Caco-2 (cell line): ENCODE measurements at places on chromosomes 6 and 20. TPM values are rescaled to one million over a fixed set of nuclear protein-coding genes. Genes with fewer than 3 reads are reported as not detected.

The C20orf141 gene
- not detected in 2 replicates for total RNA-seq

GRCh38 chr6:20732896-20733295, 198.6 kb downstream of the CDKAL1 start:
- no peak for DNase-seq
- no peak overlapping the region for H3K4me3 ChIP-seq
- H3K27me3 ChIP-seq: no peaks in the 10 kb centered on the region
- H3K36me3 ChIP-seq: no peaks in the 10 kb centered on the region

- no peak overlapping the region for H3K4me3 ChIP-seq
- DNase-seq: no peak
- H3K36me3 ChIP-seq: no peaks in the 10 kb centered on the region
- no peak overlapping the region for H3K27ac ChIP-seq
Observed at GRCh38 chr6:126134491-126134890, 148.2 kb downstream of the TRMT11 start.

GRCh38 chr6:99588618-99589289, 17.9 kb upstream of the PRDM13 start:
- H3K4me1 ChIP-seq: no peaks in the 10 kb centered on the region
- DNase-seq: peak; percentile 81
- no peaks in the 10 kb centered on the region for H3K36me3 ChIP-seq
- H3K4me3 ChIP-seq: peak overlapping the region; percentile 42

The UNC5CL gene
- 4.5 and 5.5 TPM in 2 replicates for total RNA-seq

DNA sequence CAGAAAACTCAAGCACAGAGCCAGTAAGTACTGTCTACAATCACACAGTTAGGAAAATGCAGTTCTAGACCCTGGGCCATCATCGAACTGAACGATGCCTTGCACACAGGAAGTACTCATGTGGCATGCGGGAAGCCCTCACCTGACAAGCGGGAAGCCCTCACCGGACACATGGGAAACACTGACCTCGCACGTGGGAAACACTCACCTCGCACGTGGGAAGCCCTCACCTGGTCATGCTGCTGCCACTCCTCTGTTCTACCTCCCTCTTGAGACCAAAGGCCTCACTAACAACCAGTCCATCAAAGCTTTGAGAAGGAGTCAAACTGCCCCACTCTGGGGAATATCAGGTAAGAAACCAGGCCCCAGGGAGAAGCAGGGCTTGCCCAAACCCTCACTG, 105.6 kb upstream of the PTPRT start:
- H3K4me1 ChIP-seq: no peaks in the 10 kb centered on the region
- no peak for DNase-seq
- H3K36me3 ChIP-seq: no peaks in the 10 kb centered on the region
- H3K27ac ChIP-seq: no peak overlapping the region
- no peak overlapping the region for H3K4me3 ChIP-seq

DNA sequence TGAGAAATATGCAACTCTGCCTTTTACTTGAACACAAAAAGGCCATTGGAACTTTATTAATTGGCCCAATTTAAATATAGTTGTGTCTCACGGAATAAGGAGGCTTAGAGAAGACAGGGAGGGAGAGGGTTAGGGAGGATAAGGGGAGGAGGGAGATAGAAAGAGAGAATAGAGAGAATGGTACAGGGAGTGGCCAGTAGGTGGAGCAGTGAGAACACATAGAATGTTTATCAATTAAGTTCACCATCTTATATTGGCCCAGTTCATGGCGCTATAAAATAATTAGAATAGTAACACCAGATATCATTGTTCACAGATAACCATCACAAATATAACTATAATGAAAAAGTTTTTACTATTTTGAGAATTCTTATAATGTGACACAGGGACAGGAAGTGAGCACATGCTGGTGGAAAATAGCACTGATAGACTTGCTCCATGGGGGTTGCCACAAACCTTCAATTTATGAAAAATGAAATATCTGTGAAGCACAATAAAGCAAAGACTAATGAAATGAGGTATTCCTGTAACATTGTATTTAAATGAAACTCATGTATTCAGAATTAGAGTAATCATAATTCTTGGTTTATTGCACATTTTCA, 374.1 kb upstream of the MANEA start:
- no peaks in the 10 kb centered on the region for H3K27me3 ChIP-seq
- H3K4me1 ChIP-seq: no peaks in the 10 kb centered on the region
- no peak overlapping the region for H3K27ac ChIP-seq
- DNase-seq: no peak
- H3K36me3 ChIP-seq: no peaks in the 10 kb centered on the region

GRCh38 chr20:2817341-2817726, 1.2 kb downstream of the TMEM239 start:
- H3K27me3 ChIP-seq: no peaks in the 10 kb centered on the region
- no peak overlapping the region for H3K27ac ChIP-seq
- H3K4me1 ChIP-seq: peaks cover 9% of the 10 kb centered on the region; the same call in 1 of the 2 replicates

The CPNE5 gene
- total RNA-seq: not detected in 2 replicates

GRCh38 chr6:3987576-3987975, 91.4 kb downstream of the FAM217A start:
- H3K4me3 ChIP-seq: no peak overlapping the region
- DNase-seq: no peak
- H3K27ac ChIP-seq: no peak overlapping the region

- no peak overlapping the region for H3K4me3 ChIP-seq
- no peaks in the 10 kb centered on the region for H3K27me3 ChIP-seq
- H3K27ac ChIP-seq: no peak overlapping the region
- peaks cover 7% of the 10 kb centered on the region for H3K4me1 ChIP-seq
- DNase-seq: no peak
Observed at GRCh38 chr6:26394289-26394688, 7.8 kb upstream of the BTN3A1 start.

DNA sequence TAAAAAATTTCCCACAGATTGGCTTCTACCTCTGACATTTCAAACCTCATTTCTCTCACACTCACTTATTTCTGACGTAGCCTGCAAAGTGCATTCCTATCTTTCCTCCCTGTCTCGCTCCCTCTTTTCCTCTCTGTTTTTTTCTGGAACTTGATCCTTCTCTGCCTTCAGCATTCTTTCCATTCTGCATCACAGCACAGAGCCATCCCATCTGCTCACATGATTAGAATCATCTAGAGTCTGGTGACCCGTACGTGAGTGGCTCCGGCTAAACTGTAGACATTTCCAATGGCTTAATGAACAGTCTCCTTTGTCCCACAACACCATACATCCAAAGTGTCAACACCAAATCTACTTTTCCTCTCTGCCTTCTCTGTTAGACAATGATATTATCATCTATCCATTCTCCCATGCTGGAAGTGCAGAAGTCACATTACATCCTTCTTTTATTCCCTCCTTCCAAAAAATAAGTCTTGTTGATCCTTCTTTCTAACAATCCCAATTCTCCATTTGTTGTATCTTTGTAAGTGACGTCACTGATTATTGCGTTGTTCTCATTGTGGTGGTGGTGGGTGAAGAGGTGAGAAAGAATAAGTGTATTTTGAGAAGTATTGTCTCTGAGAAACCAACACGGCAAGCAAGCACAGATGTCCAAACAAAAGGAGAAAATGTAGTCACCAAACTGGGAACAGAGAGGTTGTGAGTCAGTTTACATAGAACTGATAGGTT, 41.6 kb downstream of the OPRM1 start:
- no peaks in the 10 kb centered on the region for H3K4me1 ChIP-seq
- H3K27me3 ChIP-seq: no peaks in the 10 kb centered on the region
- H3K36me3 ChIP-seq: no peaks in the 10 kb centered on the region

- no peaks in the 10 kb centered on the region for H3K36me3 ChIP-seq
- DNase-seq: no peak
- no peak overlapping the region for H3K27ac ChIP-seq
- H3K4me3 ChIP-seq: no peak overlapping the region
Observed at GRCh38 chr6:113805173-113805790, 51.9 kb upstream of the MARCKS start.

The TRIM40 gene
- not detected in 2 replicates for total RNA-seq

DNA sequence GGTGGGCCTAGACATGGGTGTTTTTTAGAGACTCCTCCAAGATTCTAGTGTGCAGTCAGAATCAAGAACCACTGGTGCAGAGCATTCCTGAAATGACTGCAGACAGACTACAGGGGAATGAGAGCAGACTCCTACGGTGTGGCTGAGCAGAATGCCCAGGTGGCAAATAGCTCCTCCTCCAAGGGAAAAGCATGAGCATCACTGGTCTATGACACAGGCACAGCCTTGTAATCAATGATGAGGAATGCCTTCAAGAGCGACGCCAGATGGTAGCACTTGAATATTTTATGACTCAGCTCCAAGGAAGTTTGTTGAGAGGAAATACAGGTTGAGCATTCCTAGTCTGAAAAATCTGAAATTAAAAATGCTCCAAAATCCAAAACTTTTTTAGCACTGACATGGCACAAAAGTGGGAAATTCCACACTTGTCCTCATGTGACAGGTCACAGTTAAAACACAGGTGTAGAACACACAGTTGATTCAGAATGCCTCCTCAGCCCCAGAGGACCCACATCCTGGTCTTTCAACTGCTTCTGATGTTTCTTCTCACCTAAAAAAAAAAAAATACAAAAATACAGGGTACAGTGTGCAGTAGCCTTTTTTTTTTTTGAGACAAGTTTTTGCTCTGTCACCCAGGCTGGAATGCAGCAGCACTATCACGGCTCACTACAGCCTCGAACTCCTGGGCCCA, 10.6 kb upstream of the FAM8A1 start:
- no peaks in the 10 kb centered on the region for H3K4me1 ChIP-seq
- no peaks in the 10 kb centered on the region for H3K36me3 ChIP-seq
- no peaks in the 10 kb centered on the region for H3K27me3 ChIP-seq
- H3K27ac ChIP-seq: no peak overlapping the region

The MMP24 gene
- 13.0 and 15.6 TPM in 2 replicates for total RNA-seq

GRCh38 chr6:14547284-14547998, 429.9 kb downstream of the CD83 start:
- no peak overlapping the region for H3K4me3 ChIP-seq
- no peaks in the 10 kb centered on the region for H3K27me3 ChIP-seq
- H3K36me3 ChIP-seq: no peaks in the 10 kb centered on the region
- no peak for DNase-seq
- H3K27ac ChIP-seq: no peak overlapping the region
- H3K4me1 ChIP-seq: peaks cover 6% of the 10 kb centered on the region; the same call in 1 of the 2 replicates

DNA sequence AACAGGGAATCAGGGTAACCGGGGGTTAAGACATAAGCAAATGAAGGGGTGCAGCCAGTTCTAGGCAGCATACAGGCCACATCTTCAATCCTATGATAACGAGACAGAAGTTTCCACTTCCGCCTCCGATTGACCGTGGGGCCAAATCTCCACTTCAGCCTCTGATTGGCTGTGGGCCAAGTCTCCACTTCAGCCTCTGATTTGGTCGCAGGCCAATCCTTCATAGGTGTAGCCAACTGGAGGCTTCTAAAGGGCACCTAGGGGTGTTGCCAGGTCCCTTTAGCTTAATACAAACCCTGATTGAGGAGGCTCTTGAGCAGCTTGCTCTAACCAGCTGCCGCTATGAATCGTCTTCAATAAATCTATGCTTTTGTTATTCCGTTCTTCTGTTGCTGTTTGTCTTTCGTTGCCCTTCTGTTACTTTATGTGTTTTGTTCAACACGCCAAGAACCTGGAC, 2.1 kb upstream of the ERGIC3 start:
- no peaks in the 10 kb centered on the region for H3K36me3 ChIP-seq
- H3K4me1 ChIP-seq: 0 out of 2 replicates have a peak, but pooled peaks cover 5% of the 10 kb centered on the region
- H3K27ac ChIP-seq: peak overlapping the region; percentile 74
- no peaks in the 10 kb centered on the region for H3K27me3 ChIP-seq
- peak overlapping the region; percentile 32 for H3K4me3 ChIP-seq

DNA sequence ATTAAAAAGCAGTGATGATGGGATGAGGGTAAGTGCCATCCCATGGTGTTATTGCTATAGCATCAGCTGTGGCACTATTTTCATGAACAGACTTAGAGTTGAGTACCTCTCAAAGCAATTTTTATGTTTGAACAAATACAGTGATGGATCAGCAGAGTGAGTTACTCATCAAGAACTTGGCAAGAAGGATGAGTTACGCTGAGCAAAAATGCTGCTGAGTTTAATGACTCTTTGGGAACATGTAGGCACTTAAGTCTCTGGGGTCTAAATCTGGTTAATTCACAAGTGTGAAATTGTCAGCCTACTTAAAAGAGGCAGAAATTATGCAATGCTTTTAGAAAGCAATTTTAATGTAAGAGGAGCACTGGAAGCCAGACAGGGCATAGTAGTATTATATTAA, 78.5 kb upstream of the AHI1 start:
- no peaks in the 10 kb centered on the region for H3K27me3 ChIP-seq
- no peak for DNase-seq
- H3K4me1 ChIP-seq: no peaks in the 10 kb centered on the region
- no peak overlapping the region for H3K4me3 ChIP-seq
- H3K27ac ChIP-seq: no peak overlapping the region
- no peaks in the 10 kb centered on the region for H3K36me3 ChIP-seq

DNA sequence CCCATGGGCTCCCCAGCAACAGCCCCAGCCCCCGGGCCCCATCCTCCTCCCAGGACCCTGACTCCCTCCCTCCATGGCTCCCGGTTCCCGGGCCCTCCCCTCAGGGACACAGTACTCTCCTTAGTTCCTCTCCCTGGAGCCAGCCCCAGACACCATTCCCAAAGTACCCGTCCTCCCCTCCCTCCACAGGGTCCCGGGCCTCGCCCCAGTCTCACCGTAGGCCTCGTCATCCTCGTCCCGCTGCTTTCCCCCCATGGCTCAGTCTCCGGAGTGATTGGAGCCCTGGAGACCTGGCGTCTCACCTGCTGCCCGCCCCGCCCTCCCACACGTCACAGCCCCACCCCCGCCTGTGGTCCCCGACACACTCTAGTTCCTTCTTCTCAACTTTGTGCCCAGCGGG, at the start of gene SLC44A4:
SLC44A4 (minus strand) TSS at position 272 of the 400 bp plus-strand sequence; CDS start at position 255, 17 bp downstream.
- H3K27me3 ChIP-seq: no peaks in the 10 kb centered on the region
- DNase-seq: no peak
- H3K27ac ChIP-seq: peak within 1 kb of the TSS; percentile 84
- no peak within 1 kb of the TSS for H3K4me3 ChIP-seq

- no peak overlapping the region for H3K27ac ChIP-seq
- H3K4me1 ChIP-seq: no peaks in the 10 kb centered on the region
- no peak overlapping the region for H3K4me3 ChIP-seq
- DNase-seq: no peak
Observed at GRCh38 chr6:38355519-38355918, 284.2 kb downstream of the BTBD9 start.

GRCh38 chr6:51299621-51300380, 481.1 kb downstream of the TFAP2B start:
- no peaks in the 10 kb centered on the region for H3K36me3 ChIP-seq
- no peak overlapping the region for H3K27ac ChIP-seq
- no peak overlapping the region for H3K4me3 ChIP-seq

GRCh38 chr6:130964289-130964688, 98.8 kb downstream of the EPB41L2 start:
- H3K27ac ChIP-seq: no peak overlapping the region
- no peak for DNase-seq
- no peak overlapping the region for H3K4me3 ChIP-seq
- H3K27me3 ChIP-seq: no peaks in the 10 kb centered on the region
- H3K4me1 ChIP-seq: peaks cover 13% of the 10 kb centered on the region

GRCh38 chr20:24446811-24447210, 22.6 kb upstream of the SYNDIG1 start:
- DNase-seq: no peak
- no peaks in the 10 kb centered on the region for H3K4me1 ChIP-seq
- no peak overlapping the region for H3K27ac ChIP-seq
- H3K36me3 ChIP-seq: no peaks in the 10 kb centered on the region
- no peak overlapping the region for H3K4me3 ChIP-seq

GRCh38 chr6:80478030-80478429, 371.6 kb downstream of the BCKDHB start:
- H3K36me3 ChIP-seq: no peaks in the 10 kb centered on the region
- no peaks in the 10 kb centered on the region for H3K27me3 ChIP-seq
- DNase-seq: no peak
- peak overlapping the region; percentile 22 for H3K27ac ChIP-seq
- H3K4me1 ChIP-seq: peaks cover 6% of the 10 kb centered on the region
